ENCODE measurements at places on chromosomes 12 and 14.

DNA sequence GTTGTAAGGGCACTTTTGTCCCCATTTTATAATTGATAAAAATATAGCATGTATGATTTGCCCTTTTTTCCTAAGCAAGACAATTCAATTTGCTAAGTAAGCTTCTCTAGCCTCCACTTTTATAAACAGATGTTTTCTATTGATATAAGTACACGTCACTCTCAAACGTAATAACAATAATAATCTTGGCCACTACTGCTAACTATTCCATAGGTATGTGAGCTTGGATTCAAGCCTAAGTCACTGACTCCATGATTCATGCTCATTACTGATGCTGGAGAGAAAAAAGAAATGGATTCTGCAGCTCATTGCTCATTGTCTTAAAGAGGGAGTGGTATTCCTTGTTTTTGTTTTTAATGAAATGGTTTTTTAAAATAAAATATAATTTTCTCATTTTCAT is 661.0 kb downstream of the GALC start:
- DNase-seq = no peak

- DNase-seq = no peak
Observed at GRCh38 chr12:76519538-76519937, 40.0 kb downstream of the OSBPL8 start.

GRCh38 chr14:59398841-59399240 is 66.3 kb downstream of the GPR135 start:
- DNase-seq = no peak

DNA sequence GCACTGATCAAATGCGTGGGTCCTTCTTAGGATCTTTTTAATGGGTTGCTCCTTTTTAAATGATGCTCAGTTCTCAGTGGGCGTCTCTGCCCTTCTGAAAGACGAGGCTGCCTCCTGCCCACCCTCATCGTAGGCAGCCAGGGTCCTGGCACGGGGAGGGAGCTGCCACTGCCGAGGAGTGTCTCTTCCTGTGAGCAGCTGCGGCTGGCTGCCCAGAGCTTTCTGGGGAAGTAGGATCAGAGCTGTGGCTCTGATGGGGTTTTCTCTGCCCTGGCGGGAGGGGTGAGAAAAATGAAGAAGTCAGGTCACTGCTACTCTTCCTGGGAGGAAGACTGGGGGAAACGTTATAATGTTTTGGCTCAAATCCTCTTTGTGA is 31.1 kb upstream of the BEGAIN start:
- no peak for DNase-seq

DNA sequence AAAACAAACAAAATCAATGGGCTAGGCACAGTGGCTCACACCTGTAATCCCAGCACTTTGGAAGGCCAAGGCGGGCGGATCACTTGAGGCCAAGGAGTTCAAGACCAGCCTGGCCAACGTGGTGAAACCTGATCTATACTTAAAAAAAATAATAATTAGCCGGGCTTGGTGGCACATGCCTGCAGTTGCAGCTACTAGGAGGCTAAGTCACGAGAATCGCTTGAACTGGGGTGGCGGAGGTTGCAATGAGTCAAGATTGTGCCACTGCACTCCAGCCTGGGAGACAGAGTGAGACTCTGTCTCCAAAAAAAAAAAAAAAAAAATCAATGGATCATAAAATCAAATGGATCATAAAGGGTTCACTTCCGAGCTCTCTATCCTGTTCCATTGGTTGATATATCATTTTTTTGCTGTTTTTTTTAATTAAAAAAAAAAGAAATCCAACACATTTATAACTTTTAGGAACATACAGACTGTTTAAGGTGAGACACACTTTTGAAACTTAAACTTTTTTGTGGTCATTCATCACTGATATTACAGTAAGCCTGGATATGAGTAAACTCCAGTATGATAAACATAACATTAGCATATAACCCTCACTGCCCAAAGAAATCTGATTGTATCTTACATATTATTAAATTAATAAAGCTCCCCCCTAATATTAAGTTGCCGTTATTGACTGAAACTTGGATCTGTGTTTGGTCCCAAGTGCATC is 22.1 kb downstream of the MOK start:
- DNase-seq = no peak

DNA sequence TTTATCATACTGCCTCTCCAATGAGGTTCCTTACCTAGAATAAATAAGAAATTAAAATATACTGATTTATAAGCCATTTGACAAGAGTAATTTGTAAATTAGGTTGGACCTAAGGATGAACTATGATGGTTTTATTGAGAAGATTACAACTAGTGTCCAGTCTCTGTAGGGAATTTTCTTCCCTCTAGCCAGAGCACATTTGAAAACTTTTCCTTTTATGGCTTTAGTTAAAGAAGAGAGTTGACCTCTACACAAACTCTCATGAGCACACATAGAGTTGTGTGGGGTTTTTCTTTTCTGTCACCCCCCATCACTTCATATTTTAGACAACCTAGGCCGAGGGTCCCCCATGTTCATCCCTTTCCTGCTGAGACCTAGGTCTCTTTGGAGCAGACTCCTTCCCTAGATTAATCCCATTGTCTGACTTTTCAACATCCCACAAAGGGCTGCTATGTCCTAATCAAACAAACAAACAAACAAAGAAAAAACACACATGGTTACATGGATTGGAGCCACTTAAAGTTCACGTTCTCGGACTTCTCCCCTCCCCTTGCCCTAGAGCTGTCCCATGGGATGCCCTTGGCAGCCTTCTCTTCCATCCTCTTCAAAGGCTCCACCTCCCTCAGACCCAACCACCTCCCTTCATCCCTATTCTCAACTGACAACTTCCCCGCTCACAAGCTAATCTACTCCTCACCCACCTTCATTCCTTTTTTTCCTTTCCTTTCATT is 40.7 kb downstream of the GPR135 start:
- no peak for DNase-seq

GRCh38 chr12:79841248-79841877 is 93.5 kb downstream of the PPP1R12A start:
- DNase-seq = no peak

DNA sequence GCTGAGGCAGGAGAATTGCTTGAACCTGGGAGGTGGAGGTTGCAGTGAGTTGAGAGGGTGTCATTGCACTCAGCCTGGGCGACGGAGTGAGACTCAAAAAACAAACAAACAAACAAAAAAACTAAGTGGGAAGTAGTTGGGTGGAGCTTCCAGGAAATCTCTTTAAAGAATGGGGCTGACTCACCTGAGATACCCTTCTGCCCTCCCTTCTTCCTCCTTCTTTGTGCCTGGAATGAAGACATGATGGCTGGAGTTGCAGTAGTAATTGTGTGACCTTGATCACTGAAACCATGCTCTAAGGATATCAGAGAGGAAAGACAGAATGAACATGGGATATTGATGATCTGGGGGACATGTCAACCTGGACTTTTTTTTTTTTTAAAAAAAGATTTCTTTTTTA is 87.6 kb upstream of the MED13L start:
- DNase-seq = no peak

DNA sequence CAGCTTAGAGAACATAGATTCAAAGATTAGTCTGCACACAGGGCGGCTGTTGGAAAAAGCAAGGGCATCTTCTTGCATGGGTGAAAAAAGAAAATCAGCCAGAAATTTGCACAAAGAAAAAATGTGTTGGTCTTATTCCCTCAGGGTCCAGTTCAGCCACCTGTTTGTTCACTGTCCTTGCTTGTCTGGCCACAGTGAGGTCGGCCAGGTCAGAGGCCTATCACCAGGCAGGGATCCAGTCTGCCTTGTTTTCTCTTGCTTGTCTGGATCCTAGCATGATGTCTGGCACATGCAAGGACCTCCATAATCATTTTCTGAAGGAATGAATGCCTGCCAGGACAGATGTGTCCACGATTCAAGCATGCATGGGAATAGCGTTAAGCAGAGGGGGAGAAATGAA is 359.1 kb upstream of the TBX3 start:
- DNase-seq = no peak

- no peak for DNase-seq
Observed at GRCh38 chr12:90972226-90972625, 17.2 kb upstream of the CCER1 start.

DNA sequence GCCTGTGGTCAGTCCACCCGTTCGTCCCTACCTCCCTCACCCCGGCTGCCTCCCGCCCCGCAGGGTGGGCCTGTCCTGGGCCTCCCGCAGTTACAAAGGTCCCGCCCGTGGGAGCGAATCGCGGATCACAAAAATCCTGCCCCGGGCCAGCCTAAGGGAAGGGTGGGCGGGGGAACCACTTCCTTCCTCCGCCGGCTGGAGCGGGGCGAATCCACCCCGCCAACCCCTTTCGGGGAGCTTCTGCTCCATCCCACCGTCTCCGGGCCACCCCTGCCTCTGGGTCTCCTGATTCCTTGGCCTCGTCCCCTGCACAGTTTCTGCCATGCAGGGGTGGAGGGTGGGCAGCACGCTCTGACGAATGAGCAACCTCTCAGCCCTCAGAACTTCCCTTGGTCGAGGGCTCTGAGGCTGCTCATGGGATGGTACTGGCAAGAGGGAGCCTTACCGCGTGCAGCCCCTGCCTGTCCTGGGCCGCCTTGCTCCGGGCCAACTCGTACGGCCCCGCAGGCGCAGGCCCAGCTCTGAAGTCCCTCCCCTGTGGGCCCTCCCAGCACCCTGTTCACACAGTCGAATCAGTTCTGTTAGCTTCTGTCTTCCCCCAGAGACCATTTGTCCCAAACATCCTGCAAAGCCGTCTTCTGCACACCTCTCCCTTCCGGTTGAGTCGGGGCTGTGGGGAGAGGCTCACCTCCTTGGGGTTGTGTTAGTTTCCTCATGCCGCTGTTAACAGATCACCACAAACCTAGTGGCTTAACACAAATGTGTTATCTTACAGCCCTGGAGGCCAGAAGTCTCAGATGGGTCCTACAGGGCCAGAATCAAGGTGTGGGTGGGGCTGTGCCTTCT is 589 bp upstream of the HVCN1 start:
- no peak for DNase-seq

Data from NCI-H187 treated with DMSO at 0.1 percent for 48 hours (cell line).